B cell (primary cell): ENCODE measurements at places on chromosomes 5 and 9. TPM values are rescaled to one million over a fixed set of nuclear protein-coding genes. Genes with fewer than 3 reads are reported as not detected.

The DPP7 gene
- total RNA-seq, result 324 and 335 TPM in 2 replicates

The HRCT1 gene
- not detected in 2 replicates for total RNA-seq

The JADE2 gene
- 243 and 247 TPM in 2 replicates for total RNA-seq

The IFNB1 gene
- not detected in 2 replicates for total RNA-seq

The C9 gene
- total RNA-seq, result not detected in 2 replicates

The ARID3C gene
- not detected in 2 replicates for total RNA-seq
